Ammon's horn (tissue), 1 donor: ENCODE measurements at places on chromosomes 12 and 14.

- DNase-seq, result peak; percentile 12
Observed at GRCh38 chr12:4701395-4702190, 18.6 kb upstream of the GALNT8 start.

DNA sequence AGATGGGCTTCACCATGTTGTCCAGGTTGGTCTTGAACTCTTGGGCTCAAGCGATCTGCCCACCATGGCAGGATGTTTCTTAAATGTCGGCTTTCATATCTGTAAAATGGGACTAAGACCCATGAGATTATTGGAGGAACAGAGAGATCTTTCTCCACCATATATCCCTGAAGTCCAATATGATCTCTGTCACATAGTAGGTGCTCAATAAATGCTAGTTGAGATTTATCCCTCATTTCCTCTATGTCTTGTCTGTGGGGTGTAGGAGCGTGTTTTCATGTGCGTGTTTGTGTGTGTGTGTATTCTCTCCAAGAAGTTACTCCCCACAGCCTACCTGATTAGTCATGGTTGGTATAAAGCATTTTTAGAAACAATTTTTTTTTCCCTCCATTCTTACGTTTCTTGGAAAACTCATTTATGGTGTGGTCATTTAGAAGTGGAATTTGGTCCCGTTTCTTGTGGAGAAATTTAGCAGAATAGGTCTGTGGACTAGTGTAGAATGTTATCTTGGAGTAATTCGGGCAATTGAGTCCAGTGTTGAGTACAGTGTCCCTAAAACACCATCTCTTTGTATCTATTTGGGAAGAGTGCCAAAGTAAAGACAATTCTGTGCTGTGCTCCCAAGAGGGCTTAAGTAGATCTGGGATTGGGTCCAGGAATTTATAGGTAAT is 4.3 kb downstream of the STRAP start:
- no peak for DNase-seq

GRCh38 chr12:33438025-33438772 is 1.4 kb downstream of the SYT10 start:
- no peak for DNase-seq

- DNase-seq, result peak; percentile 20
Observed at GRCh38 chr12:20211981-20212421, 156.3 kb upstream of the PDE3A start.

DNA sequence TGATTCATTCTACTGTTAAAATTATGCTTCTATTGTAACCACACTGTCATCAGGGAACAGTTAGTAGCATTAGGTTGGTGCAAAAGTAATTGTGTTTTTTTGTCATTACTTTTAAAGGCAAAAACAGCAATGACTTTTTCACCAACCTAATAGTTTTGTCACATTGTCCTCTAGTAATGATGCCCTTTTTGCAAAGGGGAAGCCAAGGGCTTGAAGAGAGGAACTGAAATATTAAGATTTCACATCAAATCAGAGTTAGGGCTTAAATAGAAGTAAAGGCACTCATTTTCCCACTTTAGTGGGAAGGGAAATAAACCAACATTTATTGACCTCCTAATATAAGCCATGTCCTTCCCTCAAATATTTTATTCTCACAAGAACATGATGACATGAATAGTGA is 273.7 kb downstream of the NRXN3 start:
- no peak for DNase-seq
